ENCODE measurements at places on chromosomes 13 and 19.

GRCh38 chr19:20661150-20661819 lies at the start of gene ZNF626:
Gene ZNF626, minus strand, starts transcription at chr19:20661571. Its CDS starts 125 bp downstream, at chr19:20661446.
- peak; percentile 95 for DNase-seq

DNA sequence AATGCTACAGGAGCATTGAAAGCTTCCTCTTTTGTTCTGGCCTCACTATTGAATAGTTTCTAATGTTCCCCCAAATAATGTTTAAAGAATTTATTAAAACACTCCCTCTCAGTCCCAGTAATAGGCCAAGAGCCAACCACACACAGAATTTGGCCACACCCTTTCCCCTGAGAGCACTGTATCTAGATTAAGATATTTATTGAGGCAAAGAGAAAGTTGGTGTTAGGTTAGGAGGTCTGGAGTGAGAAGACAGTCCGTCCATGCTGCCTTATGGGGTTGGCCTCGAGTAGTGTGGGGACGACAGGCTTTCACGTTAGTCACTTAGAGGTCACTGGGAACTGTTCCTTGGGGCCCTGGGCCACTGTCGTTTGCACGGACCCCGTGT lies 122.9 kb upstream of the RNF113B start:
- DNase-seq: no peak

DNA sequence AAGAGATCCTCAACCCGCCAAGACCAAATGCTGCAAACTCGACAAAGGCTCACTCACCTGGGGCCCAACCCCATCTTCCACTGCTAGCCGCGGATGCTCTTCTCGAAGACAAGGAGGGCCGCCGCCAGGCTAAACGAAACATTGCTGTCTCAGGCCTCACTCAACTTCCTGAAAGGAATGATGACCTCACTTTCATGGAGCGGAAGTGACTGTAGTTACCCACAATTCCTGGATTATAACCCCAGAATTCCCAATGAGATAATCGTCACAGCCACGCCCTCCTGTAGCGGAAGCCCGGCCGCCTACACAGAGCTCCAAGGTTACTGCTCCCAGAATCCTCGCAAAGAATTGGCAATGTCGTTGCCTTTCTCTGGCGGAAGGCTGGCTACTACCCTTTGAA lies 10.5 kb upstream of the ZNF112 start:
- DNase-seq: peak; percentile 16

DNA sequence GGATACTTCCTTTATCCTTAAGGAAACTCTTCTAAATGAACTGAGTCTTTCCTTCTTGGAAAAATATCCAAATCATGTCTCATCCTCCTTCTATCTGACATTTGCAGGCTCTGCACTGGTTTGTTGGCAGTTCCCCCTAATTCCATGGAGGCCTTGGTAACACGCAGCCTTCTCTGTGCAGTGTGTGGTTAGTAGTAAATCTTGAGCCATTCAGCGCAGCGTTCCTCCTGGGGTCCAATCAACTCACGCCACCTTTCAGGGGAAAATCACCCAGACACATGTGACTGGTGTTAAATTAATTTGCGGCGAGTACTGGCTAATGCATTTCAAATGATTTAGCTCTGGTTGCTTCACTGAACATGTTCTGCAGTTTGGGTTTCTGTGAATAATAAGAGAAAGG lies 21.0 kb upstream of the CBY2 start:
- DNase-seq: no peak

GRCh38 chr13:24307211-24308067 lies 1.9 kb upstream of the C1QTNF9 start:
- no peak for DNase-seq

GRCh38 chr13:100773923-100774663 lies 99.5 kb upstream of the TMTC4 start:
- no peak for DNase-seq

- DNase-seq: no peak
Observed at GRCh38 chr13:51624207-51624606, 39.9 kb downstream of the WDFY2 start.

DNA sequence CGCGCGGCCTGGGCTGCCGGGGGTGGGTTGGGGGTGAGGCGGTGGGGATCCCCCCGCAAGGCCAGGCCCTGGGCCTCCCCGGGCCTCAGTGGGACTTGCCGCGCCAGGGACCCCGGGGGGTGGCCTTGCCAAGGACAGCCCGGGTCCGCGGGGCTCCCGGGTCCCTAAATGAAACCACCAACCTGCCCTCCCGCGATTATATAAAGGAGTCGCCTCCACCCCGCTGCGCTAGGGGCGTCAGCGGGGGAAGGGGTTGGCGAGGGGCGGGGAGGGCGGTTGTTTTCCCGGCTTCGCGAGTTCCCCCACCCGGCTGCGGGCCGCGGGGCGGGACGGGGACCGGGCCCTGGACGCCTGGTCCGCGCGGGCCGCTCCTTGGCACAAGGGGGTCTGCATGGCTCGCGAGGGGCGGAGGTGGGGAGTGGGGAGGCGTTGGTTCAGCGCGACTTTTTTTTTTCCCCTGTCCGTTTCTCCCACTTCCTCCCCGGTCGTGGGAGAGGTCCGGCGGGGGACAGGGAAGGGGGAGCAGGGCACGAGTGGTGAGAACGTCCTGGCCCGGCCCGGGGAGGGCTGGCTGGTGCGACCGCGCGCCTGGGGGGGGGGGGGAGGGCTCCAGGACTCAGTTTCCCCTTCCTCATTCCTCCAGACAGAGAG lies 822 bp upstream of the ZBTB7A start:
- DNase-seq: no peak

DNA sequence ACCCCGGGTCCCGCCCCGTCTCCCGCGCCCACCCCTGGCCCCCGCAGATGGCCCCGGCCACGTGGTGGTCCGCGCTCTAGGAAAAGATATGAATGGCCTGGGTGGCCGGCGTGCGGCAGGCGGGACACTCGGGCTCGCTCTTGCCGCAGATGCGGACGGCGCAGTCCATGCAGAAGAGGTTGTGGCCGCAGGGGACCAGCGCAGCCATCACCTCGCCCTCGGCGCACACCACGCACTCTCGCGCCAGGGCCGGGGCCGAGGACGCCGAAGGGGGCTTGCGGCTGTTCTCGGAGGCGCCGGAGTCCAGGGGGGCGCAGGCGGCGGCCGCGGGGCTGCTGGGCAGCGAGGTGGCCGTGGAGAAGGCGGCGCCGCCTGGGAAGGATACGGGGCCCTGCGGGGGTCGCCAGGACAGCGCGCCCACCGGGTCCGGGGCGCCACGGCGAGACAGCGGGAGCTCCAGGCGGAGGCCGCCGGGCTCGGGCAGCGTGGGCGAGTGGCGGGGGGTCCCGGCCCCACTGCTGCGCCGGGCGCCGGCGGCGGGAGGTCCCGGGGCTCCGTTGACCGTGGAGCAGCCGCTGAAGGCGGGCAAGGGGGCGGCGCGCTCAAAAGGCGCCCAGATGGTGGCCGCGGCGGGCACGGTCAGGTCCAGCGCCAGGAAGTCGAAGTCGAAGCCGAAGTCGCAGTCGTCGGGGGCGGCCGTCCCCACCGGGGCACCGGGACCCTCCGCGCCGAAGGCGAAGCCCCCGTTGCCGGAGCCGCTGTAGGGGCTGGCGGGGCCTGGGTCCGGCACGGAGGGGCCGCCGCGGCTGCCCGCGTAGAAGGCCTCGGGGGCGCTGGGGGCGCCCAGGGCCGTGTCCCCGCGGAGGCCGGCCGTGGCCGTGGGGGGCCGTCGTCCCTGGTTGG lies 12.4 kb downstream of the MEX3D start:
- DNase-seq: no peak

GRCh38 chr19:47407417-47407774 lies 11.9 kb downstream of the MEIS3 start:
- DNase-seq: no peak

GRCh38 chr19:49679771-49680413 lies 2.8 kb downstream of the PRMT1 start:
- DNase-seq: no peak

GRCh38 chr19:51020988-51021651 lies 1.6 kb upstream of the KLK10 start:
- DNase-seq: peak; percentile 46

DNA sequence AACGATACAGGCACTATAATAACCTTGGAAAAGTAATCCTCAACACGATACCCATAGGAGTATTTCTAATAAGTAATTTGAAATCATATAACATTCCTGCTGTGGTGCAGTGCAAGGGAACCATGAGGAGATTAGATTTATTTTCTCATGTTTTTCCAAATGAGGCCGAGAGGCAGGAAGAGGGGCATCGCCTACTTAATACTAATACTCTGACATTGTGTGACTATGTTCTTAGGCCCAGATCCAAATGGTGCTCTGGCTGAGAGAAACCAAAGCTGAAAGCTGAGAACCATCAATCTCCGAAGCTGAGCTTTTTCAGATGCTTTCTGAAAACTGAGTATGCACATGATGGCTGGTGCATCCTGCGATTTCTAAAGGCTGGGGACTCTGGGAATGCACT lies 248.0 kb upstream of the MAB21L1 start:
- peak; percentile 28 for DNase-seq

DNA sequence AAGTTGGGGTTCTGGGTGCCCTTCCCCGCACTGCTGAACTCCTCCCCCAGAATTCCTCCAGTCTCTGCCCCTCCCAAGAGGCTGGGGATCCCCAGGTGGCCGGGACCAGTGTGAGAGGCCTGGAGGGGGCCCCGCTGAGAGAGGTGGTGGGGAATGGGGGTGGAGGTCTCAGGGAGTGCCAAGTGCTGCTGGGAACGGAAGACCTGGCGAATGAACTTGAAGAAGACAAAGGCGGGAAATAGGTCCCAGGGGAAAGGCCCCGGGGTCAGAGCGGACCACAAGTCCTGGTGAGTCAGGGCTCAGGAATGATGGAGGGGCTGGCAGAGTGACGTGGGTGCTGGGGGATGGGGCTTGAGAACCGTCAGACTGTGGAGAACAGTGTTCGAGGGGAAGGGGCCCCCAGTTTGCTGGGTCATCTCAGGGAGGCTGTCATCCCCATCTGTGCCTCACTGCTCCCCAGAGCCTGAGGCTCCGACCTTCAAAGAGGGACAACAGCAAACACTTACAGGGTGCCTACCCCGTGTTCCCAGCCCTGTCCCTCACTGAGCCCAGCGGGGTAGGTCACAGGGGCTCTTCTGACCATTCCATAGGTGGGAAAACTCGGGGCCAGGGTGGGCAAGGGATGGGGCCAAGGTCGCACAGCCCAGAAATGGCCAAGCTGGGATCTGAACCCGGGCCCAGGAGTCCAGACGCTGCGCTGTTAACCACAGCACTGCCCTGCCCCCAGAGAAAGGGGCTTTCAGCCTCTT lies 16.0 kb upstream of the SEMA6B start:
- DNase-seq: peak; percentile 96

DNA sequence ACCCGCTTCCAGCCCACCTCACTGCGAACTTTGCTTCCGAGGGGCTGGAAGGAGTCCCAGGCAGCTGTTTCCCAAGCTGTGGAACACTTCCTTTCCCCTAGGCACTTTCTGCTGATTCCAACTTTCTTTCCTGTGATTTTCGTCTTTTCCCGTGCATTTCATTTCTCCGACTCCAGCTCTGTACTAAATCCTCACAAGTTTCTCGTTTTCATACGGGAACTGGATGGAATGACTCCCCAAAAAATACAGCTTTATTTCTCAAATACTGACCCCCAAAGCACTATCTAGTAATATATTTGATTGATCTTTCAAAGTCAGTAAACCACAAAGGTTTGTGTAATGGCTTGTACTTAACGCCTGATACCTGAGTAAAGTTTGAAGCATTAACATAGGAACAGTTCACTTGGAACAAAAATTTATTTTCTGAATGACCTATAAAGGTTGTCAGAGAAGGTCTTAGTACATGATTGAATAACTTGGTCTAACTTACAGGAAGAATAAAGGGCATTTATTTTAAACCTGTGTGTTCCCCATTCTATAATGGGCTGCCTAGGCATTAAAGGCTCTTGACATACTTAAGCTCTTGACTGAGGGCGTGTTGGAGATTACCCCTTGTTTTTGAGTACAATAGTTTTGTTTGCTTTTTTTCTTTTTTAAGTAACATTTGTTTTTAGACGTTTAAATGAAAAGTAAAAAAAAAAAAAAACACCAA lies 1.3 kb upstream of the PCDH9 start:
- DNase-seq: no peak

DNA sequence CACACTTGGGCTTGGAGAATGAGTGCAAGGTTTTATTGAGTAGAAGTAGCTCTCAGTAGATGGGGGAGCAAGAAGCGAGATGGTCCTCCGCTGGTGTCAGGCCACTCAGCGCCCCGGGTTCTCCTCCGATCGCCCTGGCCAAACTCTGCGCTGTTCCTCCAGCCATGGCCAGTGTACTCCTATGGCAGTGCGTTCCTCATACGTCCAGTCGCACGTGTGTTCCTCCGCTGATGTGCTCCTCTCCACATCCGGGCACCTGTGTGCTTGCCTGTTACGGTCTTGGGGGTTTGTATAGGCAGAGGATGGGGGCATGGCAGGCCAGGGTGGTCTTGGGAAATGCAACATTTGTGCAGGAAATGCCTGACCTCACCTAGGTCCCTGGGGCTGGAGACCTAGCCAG lies 1899.4 kb downstream of the PCDH9 start:
- DNase-seq: no peak

- DNase-seq: peak; percentile 98
Observed at GRCh38 chr19:10334588-10335351, 1.4 kb upstream of the RAVER1 start.

- DNase-seq: no peak
Observed at GRCh38 chr19:18969931-18970659, 29.1 kb upstream of the HOMER3 start.

- DNase-seq: no peak
Observed at GRCh38 chr19:275000-275399, 16.2 kb downstream of the PLPP2 start.

DNA sequence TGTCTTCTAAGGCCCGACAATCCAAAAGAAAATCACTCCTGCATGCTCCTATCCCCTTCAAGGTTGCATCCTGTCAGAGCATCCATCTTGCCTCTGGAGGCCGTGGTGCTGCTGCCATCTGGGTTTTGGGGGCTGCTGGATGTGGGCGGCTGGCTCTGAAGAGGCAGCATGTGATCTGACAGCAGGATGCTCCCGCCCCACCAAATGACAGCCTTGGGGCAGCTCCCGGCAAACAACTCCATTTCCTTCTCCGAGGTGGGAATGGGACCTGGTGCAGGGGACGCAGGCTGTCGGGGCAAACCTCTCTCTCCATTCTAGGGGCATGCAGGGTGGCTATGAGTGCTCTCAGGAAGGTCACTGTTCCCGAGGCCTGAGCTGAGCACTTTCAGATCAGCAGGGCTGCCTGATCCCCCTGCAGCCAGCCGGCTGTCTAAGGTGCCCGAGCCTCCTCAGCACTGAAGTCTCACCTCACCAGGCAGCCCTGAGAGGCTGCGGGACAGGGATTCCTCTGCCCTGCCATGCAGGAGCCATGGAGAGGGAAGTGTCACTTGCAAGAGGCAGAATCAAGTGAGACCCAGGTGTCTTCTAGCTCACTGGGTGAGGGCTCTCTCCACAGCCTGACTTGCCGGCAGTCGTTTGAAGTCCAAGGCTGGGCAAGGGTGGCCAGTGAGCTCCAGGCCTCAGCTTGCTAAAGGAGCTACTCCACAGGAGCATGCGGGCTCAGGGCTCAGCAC lies 28.8 kb downstream of the TSSK6 start:
- DNase-seq: no peak

GRCh38 chr19:925087-925525 lies 729 bp upstream of the ARID3A start:
- peak; percentile 52 for DNase-seq
